Psoas muscle (tissue), 8 donors: ENCODE measurements at places on chromosomes 6 and 20. TPM values are rescaled to one million over a fixed set of nuclear protein-coding genes. Genes with fewer than 3 reads are reported as not detected.

GABRR1 gene
- total RNA-seq = 0.15 TPM

DNA sequence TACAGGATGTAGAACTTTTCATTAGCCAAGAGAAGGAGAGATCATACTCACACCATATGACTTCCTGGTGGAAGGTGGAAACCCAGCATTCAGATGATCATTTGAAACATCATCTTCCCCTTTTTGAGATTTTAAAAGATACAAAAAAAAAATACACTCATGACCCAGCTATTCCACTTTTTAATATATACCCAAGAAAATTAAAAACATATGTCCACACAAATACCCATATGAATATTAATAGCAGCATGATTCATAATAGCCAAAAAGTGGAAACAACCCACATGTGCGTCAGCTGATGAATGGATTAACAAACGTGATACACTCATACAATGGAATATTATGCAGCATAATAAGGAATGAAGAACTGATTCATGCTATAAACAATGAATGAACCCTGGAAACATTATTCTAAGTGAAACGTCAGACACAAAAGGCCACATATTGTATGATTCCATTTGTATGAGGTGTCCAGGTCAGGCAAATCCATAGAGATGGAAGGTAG, 130.0 kb upstream of the SGK1 start:
- DNase-seq = no peak

DNA sequence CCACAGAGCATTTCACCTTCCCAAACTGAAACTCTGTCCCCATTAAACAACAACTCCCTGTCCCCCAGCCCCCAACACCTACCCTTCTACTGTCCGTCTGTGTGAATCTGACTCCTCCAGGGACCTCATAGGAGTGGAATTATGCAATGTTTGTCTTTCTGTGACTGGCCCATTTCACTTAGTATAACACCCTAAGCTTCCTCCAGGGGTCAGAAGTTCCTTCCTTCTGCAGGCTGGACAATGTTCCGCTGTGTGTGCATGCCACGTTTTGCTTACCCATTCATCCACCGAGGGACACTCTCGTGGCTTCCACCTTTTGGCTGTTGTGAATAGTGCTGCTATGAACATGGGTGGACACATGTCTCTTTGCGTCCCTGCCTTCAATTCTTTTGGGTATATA, 37.6 kb upstream of the MPC1 start:
- DNase-seq = no peak

- no peak for DNase-seq
These were observed 114.0 kb downstream of the MYLK4 start for GRCh38 chr6:2636672-2637071.

GRCh38 chr6:118810420-118811027, 83.4 kb upstream of the ASF1A start:
- no peak for DNase-seq

DNA sequence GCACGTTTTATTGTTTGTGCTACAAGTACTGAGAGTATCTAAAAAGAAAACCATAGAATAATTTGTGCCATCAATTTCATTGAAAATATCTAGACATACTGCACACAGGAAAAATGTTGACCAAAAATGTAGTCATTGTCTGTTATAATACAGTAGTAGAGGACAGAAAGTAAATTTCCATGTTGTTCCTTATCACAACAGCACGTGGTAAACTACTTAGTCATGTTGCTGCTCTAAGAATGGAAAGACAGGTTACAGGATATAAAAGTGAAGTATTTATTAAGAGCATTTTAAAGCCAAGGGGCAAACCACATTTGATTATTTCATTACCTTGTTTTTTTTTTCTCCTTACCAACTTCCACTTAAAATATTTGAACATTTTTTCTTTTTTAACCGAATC, 89.0 kb upstream of the CEP85L start:
- DNase-seq = no peak
